ENCODE measurements at places on chromosomes 12 and 14. TPM values are rescaled to one million over a fixed set of nuclear protein-coding genes. Genes with fewer than 3 reads are reported as not detected.

DNA sequence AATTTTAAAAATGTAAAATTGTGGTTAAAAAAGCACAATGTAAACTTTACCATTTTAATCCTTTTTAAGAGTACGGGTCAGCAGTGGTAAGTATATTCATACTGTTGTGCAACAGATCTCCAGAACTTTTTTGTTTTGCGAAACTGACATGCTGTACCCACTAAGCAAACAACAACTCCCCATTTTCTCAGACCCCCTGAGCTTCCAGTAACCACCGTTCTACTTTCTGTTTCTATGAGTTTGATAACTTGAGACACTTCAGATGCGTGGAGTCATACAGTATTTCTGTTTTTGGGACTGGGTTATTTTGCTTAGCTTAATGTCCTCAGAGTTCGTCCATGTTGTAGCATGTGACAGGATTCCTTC, 38.0 kb downstream of the CHST11 start:
- no peak for DNase-seq

- DNase-seq, result no peak
These were observed 48.0 kb upstream of the PDZRN4 start for GRCh38 chr12:41140117-41140516.

GRCh38 chr12:53214687-53215455, 7.8 kb upstream of the ITGB7 start:
- DNase-seq, result no peak

DNA sequence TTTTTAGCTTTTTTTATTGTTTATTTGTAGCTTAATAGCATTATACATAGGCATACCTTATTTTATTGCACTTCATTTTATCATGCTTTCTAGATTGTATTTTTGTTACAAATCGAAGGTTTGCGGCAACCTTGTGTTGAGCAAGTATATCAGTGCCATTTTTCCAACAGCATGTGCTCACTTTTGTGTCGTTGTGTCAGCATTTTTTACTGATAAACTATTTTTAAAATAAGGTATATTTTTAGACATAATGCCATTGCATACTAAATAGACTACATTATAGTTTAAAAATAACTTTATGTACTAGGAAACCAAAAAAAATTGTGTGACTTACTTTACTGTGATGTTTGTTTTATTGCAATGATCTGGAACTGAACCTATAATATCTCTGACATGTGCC, 56.2 kb upstream of the RESF1 start:
- no peak for DNase-seq

DNA sequence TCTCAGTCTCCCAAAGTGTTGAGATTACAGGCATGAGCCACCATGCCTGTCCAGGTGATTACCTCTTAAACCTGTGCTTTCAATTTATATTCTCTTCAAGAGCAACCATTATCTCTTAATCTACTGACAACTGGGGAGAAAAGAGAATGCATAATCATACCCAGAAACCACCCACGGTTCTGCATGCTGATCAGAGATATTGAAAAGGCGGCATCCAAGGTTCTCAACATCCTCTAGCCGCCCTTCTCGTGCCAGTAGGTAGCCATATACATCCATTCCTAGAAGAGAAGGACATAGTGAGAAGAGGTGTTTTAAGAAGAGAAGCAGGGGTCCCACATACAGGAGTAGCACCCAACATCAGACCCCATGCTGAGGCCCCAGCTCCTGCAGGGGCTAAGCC, 20.8 kb downstream of the ANAPC7 start:
- no peak for DNase-seq

DNA sequence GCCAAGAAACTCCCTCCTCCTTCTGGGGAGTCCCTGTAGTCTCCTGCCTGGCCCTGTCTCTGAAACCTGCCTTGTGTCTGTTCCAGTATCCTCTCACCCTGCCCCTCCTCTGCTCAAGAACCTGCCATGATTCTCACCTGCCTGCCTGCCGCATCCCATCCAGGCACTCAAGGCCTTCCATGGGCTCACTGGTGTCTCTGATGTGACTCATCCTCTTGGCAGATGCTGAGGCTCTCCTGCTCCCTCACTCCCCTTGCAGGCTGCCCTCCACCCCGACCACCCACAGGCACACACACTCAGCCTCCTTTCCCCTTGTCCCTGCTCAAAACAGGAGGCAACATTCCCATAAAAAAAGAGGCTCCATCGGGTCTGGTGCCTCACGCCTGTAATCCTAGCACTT, 5.8 kb upstream of the BEGAIN start:
- DNase-seq, result no peak

GRCh38 chr12:115891556-115892164, 385.8 kb downstream of the MED13L start:
- no peak for DNase-seq

DNA sequence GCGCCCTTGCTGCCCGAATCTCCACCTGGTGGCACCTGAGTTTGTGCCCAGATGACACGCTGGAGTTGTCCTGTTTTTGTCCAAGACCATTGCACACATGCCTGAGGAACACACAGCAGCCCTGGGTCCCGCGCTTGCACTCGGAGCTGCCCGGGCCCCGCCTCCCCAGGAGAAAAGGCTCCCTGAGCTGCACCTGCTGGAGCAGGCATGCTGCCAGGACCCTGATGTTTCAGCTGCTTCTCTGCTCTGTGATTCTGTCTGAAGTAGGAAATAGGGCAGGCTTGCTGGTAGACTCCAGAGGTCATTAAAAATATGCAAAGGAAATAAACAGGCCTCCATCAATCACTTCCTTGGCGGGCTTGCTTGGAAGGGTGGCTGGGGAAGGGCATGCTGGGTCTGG, 271.6 kb downstream of the CACNA1C start:
- peak; percentile 65 for DNase-seq

- DNase-seq, result no peak
These were observed 307.8 kb downstream of the BCL11B start for GRCh38 chr14:98964171-98964570.

- no peak for DNase-seq
These were observed 92.0 kb downstream of the RFLNA start for GRCh38 chr12:124386661-124387527.

KLRD1 gene
- 8.6 TPM for total RNA-seq

RBP5 gene
- 0.55 TPM for total RNA-seq

KRT76 gene
- total RNA-seq, result not detected

CLEC1B gene
- total RNA-seq, result not detected
